ENCODE measurements at places on chromosomes 7 and 10. TPM values are rescaled to one million over a fixed set of nuclear protein-coding genes. Genes with fewer than 3 reads are reported as not detected.

DNA sequence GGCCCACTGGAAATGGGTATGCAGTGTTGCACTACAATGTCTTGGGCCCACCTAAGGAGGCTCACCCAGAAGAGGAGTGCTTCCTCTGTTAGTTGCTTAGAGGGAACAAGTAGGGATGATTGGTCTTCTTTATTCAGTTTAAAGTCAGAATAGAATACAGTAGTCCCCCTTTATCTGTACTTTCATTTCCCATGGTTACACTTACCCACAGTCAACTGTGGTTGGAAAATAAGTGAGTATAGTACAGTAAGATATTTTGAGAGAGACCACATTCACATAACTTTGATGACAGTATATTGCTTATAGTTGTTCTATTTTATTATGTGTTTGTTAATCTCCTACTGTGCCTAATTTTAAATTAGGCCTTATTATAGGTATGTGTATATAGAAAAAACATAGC is 151.4 kb downstream of the COL28A1 start:
- DNase-seq, result no peak

GRCh38 chr7:51217804-51218203 is 98.8 kb downstream of the COBL start:
- DNase-seq, result no peak

Gene PDE6C
- not detected for total RNA-seq

DNA sequence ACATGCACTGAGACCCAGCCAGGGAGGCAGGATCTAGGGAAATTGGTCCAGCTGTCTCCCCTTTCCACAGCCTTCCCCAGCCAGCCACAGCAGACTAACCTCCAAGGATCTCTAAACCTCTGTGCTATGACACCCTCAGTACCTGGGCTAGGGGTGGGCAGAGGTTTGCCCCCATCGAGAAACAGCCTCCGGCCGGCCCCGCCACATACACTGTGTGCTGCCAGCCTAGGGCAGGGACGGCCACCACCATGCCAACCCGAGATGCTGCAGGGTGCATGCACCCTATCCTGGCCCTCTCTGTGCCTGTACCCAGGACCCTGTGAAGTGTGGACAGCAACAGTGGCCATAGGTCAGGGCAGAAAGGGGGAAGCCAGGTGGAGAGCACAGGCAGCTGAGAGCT is 58.1 kb downstream of the PARP12 start:
- DNase-seq, result peak; percentile 51

- no peak for DNase-seq
Measured at GRCh38 chr10:4851846-4852245, 25.8 kb downstream of the AKR1E2 start.

Gene CDH23
- total RNA-seq, result 3.9 TPM

Gene ZNF775
- total RNA-seq, result 6.1 TPM

DNA sequence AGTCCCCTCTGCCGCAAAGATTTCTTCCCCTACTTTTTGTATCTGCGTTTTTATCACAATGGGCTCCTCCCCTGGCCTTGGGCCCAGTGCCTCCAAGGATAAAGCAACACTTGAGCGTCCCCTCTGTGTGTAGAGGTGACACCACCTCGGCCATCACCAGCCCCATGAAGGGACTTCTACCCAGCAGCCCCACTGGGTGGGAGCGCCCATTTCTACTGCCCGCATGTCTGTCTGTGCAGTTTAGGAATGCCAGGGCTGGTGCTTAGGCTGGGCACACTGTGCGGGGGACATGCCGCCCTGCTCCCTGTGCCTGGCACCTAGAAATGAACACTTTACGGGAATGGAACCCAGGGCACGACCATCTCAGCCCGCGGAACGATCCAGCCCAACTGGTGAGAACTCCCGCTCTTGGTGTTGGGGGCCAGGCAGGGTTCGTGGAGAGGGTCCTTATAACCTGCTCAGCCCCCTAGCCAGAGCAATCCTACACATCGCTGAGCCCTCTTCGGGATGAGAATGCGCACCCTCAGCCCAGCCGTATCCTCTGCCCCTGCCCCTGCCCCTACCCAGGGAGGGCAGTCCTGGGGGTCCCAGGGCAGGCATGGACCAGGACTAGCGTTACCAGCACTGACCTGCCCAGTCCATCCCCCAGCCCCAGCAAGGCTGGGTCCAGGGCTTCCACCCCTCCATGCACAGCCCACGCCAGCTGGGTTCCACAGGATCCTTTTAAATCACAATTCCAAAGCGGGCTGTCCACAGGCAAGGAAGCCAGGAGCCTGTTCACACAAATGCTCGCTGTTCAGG is 12.8 kb downstream of the CRYGN start:
- peak; percentile 67 for DNase-seq

DNA sequence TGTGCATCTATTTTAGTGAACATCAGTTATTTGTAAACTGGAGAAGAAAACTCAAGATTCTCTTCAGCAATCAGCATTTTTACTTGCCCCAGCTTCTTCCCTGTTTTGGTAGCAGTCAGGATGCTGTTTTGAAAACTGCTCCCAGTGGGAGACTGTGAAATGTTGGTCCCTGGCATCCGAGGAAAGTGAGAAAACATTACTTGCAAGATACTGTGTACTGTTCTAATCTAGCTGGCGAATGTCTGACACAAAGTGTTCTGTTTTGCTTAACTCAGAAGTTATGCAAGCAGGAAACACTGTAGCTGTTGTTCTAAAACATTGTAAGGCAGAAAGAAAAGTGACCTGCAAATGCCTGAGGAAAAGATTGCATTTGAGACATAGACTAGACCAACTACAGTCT is 171.8 kb upstream of the POM121L12 start:
- DNase-seq, result no peak

GRCh38 chr7:7554021-7554432 is 12.7 kb upstream of the MIOS start:
- DNase-seq, result no peak

DNA sequence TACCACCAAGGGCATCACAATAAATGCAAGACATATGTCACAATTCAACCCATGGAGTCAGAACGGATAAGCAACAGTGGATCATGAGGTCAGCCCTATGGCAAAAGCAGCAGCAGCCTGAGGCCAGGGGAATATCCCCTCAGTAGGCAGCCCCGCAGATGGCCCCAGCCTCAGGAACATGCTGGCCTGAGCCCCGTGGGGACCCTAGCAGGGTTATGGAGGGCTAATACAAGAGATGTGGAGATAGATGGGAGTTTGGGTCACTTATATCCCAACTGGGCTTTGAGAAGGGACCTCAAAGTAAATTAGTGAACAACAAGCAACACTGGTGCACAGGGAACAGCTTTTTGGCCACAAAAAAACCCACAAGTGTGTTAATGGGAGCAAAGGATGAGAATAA is 9.1 kb downstream of the TMEM72 start:
- DNase-seq, result no peak

DNA sequence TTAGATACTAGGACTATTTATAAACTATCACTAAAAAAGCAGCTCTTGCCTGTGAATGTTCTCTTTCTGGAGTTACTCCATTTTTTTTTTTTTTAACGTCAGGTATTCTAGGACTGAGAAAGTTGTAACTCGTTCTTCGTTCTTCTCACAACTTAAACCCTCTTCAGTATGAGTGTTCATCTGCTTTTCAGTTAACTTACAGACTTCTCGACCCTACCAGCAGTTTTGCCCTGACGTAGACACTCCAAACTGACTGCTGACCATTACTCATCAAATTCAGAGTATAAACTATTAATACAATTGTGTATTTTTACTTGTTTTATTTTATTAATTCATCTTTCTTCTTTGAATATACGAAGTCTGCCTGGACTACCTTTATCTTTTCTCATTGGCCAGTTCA is 353.1 kb downstream of the GPR37 start:
- no peak for DNase-seq

Gene STAMBPL1
- total RNA-seq, result 29.6 TPM

- DNase-seq, result no peak
Measured at GRCh38 chr7:106767498-106768323, 97.4 kb upstream of the PIK3CG start.

DNA sequence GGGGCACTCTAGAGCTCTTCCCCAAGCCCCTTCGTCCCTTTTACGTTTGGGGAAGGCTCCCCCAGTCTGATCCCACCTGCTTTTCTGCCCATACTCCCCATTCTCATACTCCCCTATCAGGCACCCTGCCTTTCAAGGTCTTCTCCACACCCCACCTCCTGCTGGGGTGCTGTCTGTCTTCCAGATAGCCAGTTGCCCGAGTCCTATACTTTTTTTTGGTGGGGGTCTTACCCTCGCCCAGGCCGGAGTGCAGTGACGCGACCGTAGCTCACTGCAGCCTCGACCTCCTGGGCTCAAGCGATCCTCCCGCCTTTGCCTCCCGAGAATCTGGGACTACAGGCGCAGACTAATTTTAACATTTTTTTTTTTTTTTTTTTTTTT is 775 bp upstream of the ABHD11 start:
- DNase-seq, result no peak

Gene LFNG
- total RNA-seq, result 5.5 TPM

Measured in sigmoid colon (tissue), 7 donors.